Activated CD4-positive, alpha-beta T cell treated with anti-CD3 and anti-CD28 coated beads, Interleukin-2, Interleukin-4, amounts not matched to agents 100 ng/mL and 50 ng/mL, durations not matched to agents 16 hours and 8 hours (primary cell): ENCODE measurements at places on chromosomes 3 and 15.

- no peak for DNase-seq
Measured at GRCh38 chr15:90624278-90624981, 92.7 kb upstream of the BLM start.

DNA sequence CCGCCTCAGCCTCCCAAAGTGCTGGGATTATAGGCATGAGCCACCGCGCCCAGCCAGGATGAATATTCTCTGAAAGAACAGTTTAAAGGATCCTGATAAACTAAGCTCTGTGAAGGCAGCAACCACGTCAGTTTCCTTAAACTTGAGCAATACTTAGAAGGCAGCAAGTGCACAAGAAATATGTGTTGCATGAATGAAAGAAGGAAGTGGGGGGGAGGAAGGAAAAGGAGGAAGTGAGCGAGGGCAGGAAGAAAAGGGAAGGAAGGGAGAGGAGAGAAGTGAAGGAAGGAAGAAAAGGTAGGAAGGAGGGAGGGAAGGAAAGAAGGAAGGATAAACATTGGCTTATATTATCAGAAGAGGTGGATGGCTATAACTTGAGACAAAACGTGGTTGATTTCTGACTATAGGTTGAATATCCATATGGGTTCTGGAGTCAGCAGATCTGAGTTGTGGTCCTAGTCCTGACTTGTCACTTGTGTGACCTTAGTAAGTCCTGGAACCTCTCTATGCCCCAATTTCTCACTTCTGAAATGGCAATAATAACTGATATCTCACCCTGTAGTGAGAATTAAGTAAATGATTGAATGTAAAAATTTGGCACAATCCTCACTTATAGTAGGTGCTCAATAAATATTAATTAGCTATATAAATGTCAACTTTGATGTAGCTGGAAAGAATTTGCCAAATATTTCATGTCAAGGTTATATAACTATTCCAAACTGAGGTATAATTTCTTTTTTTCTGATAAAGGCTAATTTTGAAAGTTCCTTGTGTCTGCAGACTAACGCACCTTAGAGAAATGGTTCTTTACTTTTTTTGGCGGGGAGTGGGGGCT lies 12.0 kb upstream of the SEMA4B start:
- no peak for DNase-seq

GRCh38 chr3:2452249-2452648 lies 353.6 kb downstream of the CNTN4 start:
- DNase-seq, result no peak

GRCh38 chr15:27059610-27060202 lies 88.7 kb downstream of the GABRG3 start:
- peak; percentile 61 for DNase-seq

- no peak for DNase-seq
Measured at GRCh38 chr15:93274257-93274656, 185.2 kb upstream of the RGMA start.

DNA sequence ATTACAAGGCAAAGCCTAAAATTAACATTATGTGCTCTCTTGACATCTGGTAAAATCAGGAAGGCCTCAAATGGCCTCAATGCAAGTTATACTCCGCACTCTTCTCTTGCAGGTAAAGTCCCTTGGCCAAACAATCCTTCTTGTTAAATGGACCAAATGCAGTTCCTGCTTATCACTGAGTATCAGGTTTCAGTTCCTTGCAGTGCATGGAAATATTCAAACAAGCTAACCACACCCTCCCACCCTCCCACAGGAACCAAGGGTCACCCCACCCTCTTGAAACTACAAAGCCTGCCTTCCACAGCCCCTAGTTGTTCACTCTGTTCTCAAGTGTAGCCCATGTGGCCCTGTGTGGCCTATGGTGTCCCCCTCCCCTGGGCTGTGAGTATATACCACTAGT lies 171.9 kb upstream of the CADPS start:
- no peak for DNase-seq
